Smooth muscle cell of bladder (primary cell): ENCODE measurements at places on chromosomes 13 and 19. TPM values are rescaled to one million over a fixed set of nuclear protein-coding genes. Genes with fewer than 3 reads are reported as not detected.

Gene POSTN
- 396 and 434 TPM in 2 replicates for total RNA-seq

Gene FCER2
- not detected in 2 replicates for total RNA-seq

Gene BIVM
- total RNA-seq: 11.8 and 14.7 TPM in 2 replicates

Gene HIPK4
- 0.14 and 0.18 TPM in 2 replicates for total RNA-seq

Gene CDC42EP5
- total RNA-seq: 12.4 and 16.1 TPM in 2 replicates

Gene DIAPH3
- 1.8 and 3.4 TPM in 2 replicates for total RNA-seq

Gene ZNF468
- total RNA-seq: 29.7 and 30.0 TPM in 2 replicates

Gene KLHL1
- total RNA-seq: not detected in 2 replicates
